Heart left ventricle (tissue), 16 donors: ENCODE measurements at places on chromosomes 5 and 9. TPM values are rescaled to one million over a fixed set of nuclear protein-coding genes. Genes with fewer than 3 reads are reported as not detected.

IFNB1 gene
- not detected for total RNA-seq

- no peak for DNase-seq
Observed at GRCh38 chr9:97802276-97802675, 50.8 kb upstream of the FOXE1 start.

GRCh38 chr9:72808446-72808768 is 144.4 kb downstream of the ALDH1A1 start:
- no peak for DNase-seq

DNA sequence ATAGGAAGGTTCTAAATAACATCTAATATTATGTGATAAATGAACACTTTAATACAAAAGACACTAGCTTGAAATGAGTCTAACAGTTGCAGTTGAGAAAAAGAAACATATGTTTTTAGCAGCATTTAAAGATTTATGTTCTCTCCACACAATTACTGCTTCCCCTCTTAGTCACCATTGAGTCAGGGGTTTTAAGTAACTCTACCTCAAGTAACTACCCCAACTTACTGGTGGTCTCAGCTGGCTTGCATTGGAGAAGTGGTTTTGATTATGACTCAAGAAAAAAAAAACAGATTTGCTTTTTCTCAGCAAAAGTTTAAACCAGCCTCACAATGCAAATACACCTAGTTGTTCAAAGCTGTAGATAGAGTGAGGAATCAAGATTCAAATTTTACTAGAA is 1216.5 kb upstream of the CDH9 start:
- no peak for DNase-seq

DNA sequence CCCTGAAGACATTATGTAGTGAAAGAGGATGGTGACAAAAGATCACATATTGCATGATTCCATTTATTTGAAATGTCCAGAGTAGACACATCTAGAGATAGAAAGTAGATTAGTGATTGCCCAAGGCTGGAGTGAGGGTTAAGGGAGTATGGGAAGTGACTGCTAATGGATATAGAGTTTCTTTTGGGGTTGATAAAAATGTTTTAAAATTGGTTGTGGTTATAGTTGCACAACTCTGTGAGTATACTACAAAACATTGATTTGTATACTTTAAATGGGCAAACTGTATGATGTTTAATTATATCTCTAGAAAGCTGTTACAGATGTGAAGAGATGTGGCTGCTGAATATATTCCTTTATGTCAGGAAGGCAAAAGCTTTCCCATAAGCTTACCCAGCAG is 202.8 kb downstream of the CCDC171 start:
- no peak for DNase-seq

- DNase-seq = no peak
Observed at GRCh38 chr5:56050551-56051255, 55.9 kb upstream of the IL6ST start.

GHR gene
- 11.3 TPM for total RNA-seq

DNA sequence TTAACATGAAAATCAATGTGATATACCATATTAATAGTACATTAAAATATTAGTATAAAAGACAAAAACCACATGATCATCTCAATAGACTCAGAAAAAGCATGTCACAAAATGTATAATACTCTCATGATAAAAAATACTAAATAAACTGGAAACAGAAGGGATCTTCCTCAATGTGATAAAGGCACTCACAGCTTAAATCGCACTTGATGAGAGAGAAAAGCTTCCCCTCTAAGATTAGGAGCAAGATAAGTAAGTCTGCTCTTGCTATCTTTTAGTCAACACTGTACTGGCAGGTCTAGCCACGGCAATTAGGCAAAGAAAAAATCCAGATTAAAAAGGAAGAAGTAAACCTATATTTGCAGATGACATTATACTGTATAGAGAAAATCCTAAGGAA is 21.8 kb upstream of the MSH3 start:
- no peak for DNase-seq

DNA sequence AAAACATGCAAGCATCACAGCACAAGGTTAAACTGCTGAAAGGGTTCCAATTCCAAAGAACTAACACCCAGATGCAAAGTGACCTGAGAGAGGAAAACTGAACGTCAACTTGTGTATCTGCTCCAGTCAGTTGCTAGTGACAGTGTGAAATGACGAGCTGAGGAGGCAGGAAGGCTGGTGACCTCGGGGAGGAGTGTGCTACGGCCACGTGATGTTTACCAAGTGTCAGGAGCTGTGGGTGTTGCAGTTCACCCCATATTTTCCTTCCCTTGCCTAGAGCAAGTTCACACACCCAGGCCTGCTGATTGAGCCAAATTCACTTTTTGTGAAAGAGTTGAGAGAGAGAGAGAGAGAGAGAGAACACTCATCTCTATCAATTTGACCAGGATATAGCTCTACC is 231.6 kb upstream of the ANKH start:
- DNase-seq = no peak

GRCh38 chr9:121275781-121276658 is 8.1 kb downstream of the GSN start:
- DNase-seq = no peak

DNA sequence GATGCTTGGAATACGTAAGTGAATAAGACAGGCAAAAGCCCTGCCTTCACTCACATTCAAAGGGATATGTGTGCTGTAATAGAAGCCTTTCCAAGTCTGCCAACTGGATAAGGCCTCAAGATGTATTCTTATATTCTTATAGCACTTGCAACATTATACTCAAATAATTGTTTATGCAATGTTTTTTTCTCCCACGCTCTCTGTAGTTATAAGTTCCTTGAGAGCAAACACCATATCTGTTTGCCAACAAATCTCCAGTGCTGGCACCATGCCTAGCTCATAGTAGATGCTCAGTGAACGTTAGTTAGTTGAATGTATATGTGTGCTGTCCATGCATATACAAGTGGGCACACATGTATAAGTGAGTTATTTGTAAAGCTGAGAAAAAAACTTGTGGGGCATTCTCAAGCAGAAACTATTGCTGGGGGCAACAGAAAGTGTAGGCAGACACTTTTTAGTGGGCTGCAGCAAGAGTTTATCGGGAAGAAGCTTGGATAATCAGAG is 125.1 kb downstream of the RPS23 start:
- DNase-seq = no peak

- no peak for DNase-seq
Observed at GRCh38 chr5:170254056-170254455, 21.3 kb downstream of the C5orf58 start.

DNA sequence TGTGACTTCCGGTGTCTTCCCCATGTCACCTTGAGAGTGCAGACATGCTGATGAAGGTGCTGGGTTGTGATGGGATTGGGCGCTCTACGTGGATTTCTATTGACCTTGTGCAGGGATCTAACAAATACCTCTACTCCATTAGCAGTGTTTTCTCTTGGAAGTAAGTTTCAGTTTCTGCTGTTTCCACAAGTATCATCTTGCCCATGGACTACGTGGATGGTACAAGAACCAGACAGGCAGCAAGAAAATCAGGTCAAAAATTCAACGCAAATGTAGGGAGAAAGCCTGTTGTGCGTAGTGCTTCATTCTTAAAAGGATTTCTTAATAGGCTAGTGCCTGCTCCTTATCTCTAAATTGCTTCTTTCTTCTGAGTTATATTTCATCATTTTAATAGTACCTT is 60.8 kb downstream of the AOPEP start:
- DNase-seq = no peak
